GM12892 (cell line): ENCODE measurements at places on chromosomes 7 and 10.

GRCh38 chr10:89894051-89894450 is 192.7 kb downstream of the KIF20B start:
- no peak for DNase-seq

DNA sequence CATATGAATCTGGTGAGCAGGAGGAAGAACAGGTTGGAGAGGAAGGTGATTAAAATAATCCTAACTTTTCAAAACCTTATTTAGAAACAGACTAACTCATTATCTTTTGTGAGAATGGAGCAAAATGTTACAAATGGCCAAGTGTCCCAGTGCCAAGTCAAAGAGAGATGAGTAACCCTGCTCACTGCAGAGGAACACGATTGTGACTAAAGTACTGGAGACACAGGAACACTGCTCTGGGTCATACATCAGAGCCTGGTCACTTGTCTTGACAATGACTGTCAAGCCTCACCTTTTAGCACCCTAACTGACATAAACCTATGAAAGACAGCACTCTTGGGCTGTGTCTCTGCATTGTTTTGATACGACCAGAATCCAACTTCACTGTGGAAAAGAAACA is 108.8 kb downstream of the SGMS1 start:
- DNase-seq = no peak

- peak; percentile 15 for DNase-seq
These were observed 65.8 kb downstream of the CDK13 start for GRCh38 chr7:40015790-40016296.

DNA sequence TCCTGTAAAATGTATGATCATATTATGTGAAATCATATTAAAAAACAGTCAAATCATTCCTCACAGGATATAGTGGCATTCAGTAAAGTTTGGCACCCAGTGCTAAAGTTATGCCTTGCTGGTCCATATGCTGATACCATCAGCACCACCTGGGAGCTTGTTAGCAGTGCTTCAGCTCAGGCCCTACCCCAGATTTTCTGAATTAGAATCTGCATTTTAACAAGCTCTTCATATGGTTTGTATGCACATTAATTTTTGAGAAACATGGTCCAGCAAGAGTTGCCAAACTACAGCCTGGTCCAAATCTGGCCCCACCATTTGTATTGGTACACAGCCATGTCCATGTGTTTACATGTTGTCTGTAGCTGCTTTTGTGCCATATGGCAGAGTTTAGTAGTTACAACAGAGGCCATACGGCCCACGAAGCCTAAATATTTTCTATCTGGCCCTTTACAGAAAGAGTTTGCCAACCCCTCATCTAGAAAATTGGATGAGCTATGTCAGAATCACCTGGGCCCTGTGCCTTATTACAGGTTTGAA is 30.1 kb downstream of the RAB18 start:
- DNase-seq = no peak

DNA sequence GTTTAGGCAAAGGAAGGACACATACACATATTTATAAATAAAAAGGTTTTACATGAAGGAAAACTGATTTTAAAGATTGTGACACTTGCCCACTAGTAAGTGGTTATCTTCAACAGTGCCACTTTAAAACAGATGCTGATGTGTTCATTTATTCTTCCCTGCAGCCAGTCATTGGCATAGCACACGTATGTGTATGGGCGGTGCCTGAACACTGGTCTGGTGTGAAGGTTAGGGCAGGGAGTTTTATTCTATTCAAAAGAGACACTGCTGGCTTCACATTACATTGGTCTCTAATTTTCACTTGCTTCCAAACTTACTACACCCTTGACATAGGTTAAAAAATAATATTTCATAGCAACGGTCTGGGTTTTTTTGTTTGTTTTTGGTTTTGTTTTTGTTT is 57.9 kb downstream of the NOD1 start:
- no peak for DNase-seq

DNA sequence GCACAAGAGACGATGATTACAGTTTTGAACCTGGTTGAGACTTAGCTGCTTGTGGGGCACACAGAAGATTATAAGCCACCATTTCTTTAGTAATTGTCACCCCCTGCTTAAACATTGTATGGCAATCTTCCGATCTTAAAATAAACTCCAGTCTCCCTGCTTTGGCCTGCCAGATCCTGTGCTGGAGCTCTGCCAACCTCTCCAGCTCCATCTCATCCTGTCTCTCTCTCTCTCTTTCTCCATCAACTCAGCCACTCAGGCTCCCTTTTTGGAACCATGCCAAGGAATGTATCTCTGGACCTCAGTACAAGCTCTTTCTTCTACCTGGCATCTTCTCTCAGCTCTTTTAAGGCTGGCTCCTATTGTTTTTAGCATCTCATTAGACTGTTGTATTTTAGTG is 1053.2 kb downstream of the REEP3 start:
- no peak for DNase-seq

DNA sequence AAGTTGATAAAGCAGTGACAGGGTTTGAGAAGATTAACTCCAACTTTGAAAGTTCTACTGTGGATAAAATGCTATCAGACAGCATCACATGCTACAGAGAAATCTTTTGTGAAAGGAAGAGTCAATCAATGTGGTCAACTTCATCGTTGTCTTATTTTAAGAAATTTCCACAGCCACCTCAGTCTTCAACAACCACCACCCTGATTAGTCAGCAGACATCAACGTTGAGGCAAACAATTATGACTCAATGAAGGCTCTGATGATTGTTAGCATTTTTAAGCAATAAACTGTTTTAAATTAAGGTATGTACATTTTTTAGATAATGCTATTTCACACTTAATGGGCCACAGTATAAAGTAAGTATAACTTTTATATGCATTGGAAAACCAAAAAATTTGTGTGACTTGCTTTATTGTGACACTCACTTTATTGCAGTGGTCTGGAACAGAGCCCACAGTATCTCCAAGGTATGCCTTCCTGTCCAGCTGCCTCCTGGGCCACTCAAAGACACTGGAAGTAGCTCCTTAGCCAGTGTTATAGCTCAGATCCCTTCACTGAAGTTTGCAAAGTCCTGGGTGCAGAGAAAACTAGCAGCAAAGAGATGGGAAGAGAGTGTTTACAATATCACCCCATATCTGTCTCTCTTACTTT is 293.1 kb downstream of the ARHGAP12 start:
- DNase-seq = no peak

GRCh38 chr10:119243488-119243887 is 36.1 kb downstream of the GRK5 start:
- DNase-seq = no peak

DNA sequence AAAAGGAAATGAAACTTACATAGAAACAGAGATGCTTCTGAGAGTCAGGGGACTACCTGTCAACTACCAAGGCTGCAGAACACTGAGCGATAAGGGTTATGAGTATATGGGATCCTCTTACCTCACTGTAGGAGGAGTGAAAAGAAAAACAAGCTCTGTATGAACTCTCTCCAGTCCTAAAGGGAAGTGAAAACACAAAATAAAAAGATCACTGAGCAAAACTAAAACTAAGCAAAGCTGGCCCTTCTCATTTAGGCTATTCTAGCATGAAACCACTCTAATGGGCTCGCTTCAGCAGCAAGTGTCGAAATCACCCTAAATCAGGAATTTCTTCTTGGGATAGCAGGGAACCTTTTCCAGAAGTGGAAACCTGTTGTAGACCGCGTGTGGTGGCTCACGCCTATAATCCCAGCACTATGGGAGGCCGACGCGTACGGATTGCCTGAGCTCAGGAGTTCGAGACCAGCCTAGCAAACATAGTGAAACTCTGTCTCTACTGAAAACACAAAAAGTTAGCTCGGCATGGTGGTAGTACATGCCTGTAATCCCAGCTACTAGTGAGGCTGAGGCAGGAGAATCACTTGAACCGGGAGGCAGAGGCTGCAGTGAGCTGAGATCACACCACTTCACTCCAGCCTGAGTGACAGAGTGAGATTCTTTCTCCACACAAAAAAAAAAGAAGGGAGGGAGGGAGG is 27.0 kb downstream of the DCLRE1C start:
- DNase-seq = peak; percentile 52

DNA sequence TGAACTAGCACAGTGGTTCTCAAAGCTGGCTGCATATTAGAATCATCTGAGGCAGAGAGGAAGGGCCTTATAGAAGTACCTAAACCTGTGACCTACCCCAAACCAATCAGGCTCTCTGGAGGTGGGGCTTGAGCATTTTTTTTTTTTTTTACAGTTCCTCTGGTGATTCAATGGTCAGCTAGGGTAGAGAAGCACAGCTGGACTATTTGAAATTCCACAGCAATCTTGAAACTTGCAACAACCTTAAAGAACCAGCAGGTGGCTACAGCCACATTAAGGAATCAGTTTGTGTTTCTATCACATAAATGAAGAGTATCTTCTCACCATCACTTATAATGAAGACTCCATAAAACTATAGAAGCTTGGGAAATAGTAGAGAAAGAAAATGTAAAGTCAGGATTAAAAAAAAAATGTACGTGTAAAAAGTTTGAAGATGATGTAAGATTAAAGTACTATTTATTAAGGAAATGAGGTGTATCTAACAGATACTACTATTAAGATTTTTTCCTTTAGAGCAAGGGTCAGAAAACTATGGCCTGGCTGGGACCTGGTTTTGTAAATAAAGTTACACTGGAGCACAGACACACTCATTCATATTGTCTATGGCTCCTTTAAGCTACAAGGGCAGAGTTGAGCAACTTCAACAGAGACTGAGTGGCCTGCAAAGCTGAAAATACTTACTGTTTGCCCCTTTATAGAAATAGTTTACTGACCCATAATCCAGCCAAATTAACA is 3.8 kb downstream of the RTKN2 start:
- no peak for DNase-seq

GRCh38 chr10:95430231-95430951 is 130.8 kb downstream of the SORBS1 start:
- DNase-seq = peak; percentile 60

GRCh38 chr10:22784668-22785067 is 70.3 kb upstream of the PIP4K2A start:
- no peak for DNase-seq

- DNase-seq = no peak
These were observed 205.2 kb upstream of the SVIL start for GRCh38 chr10:29839826-29840515.

DNA sequence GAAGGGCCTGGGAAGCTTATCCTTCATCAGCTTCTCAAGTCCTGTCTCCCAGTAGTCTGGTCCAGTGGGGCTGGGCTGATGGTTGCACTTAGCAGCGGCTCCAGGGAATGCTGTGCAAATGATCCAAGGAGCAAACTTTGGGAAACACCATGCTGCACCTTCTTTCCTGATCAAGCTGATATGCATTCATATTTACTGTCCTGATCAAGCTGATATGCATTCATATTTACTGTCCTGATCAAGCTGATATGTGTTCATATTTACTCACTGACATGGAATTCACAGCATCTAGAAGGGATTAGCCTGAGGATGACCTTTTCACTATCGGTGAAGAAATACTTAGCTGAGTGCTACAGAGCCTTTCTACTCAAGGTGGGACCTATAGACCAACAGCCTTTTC is 330.7 kb downstream of the BMPER start:
- DNase-seq = no peak

- no peak for DNase-seq
These were observed 46.3 kb downstream of the VPS41 start for GRCh38 chr7:38862666-38863065.

- no peak for DNase-seq
These were observed 3.6 kb downstream of the ARL3 start for GRCh38 chr10:102710609-102711008.

- no peak for DNase-seq
These were observed 13.3 kb downstream of the GNA12 start for GRCh38 chr7:2830609-2831376.

- no peak for DNase-seq
These were observed at the start of gene IGFBP3 for GRCh38 chr7:45920502-45921380. TSS of gene IGFBP3 (minus strand) at chr7:45921272. CDS start at chr7:45921140, 132 bp downstream.

- no peak for DNase-seq
These were observed 196.4 kb upstream of the POM121L12 start for GRCh38 chr7:52838981-52839411.

DNA sequence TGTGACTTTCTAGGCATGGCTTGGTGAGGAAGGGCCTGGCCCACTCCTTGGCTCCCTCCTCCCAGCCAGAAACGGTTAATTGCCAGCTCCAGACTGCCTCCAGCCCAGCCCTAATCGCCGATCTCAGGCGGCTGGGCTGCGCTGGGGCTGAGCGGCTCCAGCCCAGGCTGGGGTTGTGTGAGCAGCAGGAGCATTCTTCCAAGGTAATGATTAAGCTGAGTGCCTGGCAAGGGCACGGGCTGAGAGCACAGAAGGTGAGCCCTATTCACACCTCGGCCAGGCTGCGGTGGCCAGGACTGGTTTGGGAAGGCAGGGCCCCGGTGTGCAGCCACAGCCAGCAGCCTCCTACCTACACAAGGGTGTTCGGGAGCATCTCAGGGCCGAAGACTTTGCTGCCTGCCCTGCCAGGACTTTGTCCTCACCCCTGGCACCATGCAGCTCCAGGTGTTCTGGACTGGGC is at the start of gene TMEM72:
TMEM72 (plus strand) TSS at position 257 of the 460 bp plus-strand sequence; CDS start at position 433, 176 bp downstream.
- no peak for DNase-seq

- DNase-seq = no peak
These were observed 78.1 kb upstream of the PHYHIPL start for GRCh38 chr10:59098387-59098786.

DNA sequence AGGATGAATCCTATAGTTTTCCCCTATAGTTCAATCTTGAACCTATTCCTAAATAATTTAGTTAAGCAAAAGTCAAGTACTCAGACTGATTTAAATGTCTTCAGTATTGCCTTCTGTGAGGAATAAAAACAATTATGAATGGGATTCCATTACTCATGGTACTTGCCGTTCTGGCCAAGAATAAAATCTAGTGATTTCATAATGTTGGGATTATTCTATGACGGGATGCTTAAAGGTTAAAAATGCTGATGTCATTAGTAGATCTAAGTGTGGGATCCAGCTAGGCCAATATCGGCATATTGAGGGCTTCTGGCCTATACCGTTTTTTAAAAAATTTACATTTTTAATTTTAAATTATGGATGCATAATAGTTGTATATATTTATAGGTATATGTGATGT is 5.3 kb downstream of the BPGM start:
- DNase-seq = no peak

- DNase-seq = no peak
These were observed 101.1 kb downstream of the PKD1L1 start for GRCh38 chr7:47847207-47847606.

DNA sequence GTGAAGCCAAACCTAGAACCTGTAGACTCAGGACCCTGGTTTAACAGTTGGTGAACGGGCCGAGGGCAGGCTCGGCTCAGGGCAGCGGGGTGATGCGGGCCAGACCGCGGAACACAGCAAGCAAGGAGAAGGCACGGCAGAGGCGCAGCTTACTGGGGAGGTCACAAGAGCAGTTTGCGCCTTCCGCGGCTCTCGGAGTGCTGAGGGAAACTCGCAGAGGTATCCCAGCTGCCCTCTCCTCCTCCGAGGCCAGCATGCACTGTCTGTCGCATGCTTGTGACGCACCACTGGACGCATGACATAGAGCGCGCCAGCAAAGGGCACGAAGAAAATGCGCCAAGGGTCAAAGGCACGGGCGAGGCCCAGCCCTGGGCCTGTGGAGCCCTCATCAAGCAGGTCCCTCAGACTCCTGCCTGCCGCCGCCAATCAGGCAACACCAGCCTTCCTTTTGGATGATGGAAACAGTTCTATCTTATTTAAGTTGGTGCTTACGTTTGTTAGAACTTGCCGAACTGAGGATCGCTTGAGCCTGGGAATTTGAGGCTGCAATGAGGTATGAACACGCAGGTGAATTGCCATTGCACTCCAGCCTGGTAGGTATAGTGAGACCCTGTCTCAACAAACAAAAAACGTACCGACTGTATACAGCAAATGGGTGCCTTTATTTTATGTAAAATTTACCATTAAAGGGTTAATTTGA is 574.3 kb upstream of the GHITM start:
- DNase-seq = no peak
